T-helper 2 cell (primary cell): ENCODE measurements at places on chromosomes 5 and 9.
A peak's percentile ranks its signal among the peaks of the same experiment; 100 is the strongest.

DNA sequence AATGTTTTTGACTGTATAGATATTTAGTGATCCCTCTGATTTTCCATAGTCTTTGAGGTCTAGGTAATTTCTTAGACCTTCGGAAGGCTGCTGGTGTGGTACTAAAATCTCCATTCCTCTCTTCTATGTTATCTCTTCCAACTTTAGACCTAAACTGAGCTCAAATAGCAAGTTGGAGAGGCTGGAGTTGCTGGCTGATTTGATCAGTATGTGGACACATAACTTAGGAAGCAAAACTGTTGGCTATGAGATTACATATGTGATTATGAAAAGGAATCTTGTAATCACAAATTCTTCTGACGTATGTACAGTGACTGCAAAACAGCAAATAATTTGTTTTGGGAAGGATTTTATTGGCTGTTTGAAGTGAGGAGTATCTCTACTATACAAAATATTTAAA lies 2.1 kb upstream of the SMAD5 start:
- no peak for DNase-seq

DNA sequence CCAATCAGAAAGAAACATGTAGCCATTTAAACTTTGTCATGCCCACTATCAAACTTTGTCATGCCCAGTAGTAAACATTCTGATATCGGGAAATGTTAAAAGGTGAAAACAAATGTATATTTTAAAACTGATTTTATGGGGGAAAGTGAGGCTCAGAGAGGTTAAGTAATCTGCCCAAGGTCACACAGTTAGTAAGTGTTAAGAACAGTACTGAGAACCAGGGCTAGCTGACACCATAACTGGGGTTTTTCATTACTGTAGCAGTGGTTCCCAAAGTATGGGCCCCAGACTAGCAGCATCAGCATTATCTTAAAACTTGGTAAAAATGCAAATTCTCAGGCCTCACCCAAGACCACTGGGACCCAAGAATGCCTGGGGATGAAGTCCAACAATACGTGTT lies 9.9 kb upstream of the FRRS1L start:
- no peak for DNase-seq

DNA sequence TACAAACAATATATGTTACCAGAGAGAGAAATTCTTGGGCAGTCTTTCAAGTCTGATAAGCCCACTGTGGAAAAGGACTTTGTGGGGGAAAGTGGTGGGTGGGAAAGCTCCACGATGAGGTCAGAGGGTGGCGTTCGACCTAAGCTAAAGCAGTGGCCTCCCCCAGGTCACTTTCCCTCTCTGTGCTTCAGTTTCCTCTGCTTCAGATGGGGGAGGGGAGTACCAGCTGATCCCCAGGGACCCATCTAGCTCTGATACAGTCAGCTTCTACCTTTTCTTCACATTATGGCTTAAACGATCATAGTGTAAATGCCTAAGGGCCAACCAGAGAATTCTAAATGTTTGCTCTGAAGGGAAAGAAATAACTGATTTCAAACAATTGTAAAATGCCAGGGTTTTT lies 36.6 kb upstream of the ARSB start:
- no peak for DNase-seq

GRCh38 chr9:133485531-133486260 lies 6.8 kb upstream of the SLC2A6 start:
- DNase-seq: no peak

DNA sequence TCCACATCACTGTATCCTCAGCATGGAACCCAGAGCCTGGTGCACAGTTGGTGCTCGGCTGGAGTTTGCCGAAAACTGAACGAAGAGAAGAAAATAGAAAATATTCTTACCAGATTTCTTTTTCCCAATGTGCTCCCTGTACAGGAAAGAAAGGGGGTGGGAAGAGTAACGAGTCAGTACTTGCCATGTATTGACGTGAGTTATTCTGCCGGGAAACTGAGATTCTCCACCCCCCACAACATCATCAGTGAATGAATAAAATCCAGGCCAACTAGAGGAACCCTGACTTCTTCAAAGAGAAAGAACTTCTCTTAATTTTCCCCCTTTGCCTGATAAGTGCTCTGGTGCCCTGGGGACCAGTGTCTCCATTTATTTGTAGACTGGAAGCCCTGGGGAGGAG lies 80.6 kb downstream of the SH3PXD2B start:
- DNase-seq: no peak

DNA sequence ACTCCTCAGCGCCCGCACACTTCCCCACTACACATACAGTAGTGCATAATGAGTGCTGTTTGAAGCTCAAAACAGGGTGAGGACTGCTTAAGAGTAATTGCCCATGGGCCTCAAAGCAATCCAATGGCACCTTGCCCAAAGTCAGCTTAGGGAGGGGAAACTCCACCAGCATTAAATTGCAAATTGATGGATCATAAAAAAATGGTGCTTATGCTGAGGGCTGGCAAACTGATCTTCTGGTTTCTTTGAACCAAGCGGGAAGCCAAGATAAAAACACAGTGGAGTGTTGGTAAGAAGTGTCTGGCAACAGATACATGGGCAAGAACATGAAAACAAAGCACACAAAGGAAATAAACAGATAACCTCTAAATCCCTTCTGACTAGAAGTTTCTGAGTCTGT lies 28.0 kb downstream of the TLE1 start:
- DNase-seq: no peak

GRCh38 chr9:127179633-127180441 lies 57.4 kb upstream of the ANGPTL2 start:
- DNase-seq: no peak

- DNase-seq: peak; percentile 5
Observed at GRCh38 chr5:80917631-80918030, 42.5 kb upstream of the RASGRF2 start.

GRCh38 chr9:81477669-81478068 lies 211.7 kb downstream of the TLE1 start:
- no peak for DNase-seq

DNA sequence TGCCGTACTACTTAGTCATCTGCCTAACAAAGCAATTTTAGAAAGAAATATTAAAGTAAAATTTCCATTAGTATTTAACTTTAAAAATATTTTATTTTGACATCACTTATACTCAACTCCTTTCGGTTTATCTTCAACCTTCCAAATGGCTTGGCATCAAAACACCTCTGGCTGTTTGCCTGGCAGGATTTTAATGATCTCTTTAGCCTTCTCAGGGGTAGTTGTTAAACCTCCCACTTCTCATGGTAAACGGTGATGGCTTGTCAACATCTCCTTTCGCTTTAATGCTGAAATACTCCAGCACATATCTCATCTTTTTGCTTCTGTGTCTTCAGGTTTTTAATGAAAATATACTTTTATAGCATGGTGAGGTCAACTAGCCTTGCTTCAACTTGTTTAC lies 747.1 kb downstream of the CETN3 start:
- no peak for DNase-seq

DNA sequence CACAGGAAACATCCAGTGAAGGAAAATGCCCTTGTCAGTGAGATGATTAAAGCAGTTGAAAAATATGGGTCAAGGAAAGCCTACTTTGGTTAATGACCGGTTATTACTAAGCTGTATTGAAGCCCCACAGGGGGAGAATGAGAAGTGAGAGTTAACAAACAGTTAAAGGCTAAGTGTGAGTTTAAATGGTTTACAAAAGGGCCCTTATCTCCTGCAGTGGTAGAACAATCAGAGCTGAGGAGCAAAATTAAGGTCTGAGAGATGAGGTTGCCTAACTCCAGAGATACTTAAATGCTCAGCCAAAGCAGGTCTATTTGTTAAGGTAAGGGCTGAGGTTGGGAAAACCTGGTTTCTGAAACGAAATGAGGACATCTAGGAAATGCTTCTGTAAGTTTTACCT lies 75.1 kb upstream of the FER start:
- DNase-seq: no peak

- no peak for DNase-seq
Observed at GRCh38 chr9:117187498-117187897, 227.4 kb downstream of the ASTN2 start.

DNA sequence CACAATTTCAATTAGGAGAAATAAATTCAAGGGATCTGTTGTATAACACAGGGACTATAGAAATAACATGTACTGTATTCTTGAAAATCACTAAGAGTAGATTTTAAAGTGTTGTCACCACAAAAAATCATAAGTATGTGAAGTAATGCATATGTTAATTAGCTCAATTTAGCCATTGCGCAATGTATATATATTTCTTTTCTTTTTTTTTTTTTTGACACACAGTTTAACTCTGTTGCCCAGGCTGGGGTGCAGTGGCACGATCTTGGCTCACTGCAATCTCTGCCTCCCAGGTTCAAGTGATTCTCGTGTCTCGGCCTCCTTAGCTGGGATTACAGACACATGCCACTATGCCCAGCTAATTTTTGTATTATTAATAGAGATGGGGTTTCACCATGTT lies 70.2 kb downstream of the XRCC4 start:
- DNase-seq: no peak

DNA sequence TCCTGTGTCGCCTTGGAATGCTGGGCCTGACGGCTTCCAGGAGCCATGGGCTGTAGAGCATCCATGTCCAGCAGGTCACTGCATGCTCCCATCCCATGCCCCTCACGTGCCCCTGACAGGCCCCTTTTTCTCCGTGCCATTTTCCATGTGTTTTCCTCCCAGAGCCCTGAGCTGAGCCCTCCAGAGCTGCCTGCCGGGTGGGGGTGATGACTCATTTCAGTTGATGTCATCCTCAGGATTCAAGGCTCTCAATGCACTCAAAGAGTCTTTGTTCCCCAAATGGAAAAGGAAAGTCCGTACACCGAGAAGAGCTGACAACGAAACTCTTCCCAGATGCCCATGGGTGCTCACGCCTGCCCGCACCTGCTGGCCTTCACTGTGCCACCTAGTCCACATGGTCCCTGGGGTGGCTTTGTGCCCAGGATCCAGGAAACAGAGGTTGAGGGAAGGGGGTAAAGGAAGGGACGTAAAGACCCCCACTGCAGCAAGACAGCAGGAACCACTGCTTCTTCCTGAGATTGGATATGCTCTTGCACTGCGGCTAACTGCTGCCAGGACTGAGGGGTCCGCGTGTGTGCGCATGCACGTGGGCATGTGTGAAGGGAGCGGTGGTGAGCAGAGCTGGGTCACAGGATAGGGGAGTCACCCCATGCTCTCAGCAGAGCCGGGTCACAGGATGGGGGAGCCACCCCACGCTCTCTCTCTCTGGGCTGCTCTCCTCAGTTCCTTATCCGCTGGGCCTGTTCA lies 27.6 kb downstream of the COL15A1 start:
- DNase-seq: no peak

DNA sequence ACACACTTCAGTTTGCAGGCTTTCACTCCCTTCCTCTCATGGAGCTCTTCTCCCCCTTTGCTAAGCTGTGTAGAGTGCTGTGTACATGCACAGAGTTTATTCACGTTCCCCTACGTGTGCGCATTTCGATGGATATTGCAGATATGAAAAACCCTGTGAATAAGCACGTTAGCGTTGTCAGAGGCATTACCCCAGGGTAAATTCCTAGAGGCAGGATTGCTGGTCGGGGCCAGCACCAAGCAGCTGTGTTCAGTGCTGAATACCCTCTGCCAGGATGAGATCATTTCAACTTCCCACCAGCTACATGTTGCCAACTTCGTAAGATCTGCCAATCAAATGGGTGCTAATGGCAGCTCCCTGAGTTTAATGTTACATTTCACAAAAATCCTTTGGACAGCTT lies 172.3 kb upstream of the PPP1R26 start:
- DNase-seq: no peak

GRCh38 chr9:28921857-28922500 lies 1348.7 kb upstream of the C9orf72 start:
- no peak for DNase-seq

DNA sequence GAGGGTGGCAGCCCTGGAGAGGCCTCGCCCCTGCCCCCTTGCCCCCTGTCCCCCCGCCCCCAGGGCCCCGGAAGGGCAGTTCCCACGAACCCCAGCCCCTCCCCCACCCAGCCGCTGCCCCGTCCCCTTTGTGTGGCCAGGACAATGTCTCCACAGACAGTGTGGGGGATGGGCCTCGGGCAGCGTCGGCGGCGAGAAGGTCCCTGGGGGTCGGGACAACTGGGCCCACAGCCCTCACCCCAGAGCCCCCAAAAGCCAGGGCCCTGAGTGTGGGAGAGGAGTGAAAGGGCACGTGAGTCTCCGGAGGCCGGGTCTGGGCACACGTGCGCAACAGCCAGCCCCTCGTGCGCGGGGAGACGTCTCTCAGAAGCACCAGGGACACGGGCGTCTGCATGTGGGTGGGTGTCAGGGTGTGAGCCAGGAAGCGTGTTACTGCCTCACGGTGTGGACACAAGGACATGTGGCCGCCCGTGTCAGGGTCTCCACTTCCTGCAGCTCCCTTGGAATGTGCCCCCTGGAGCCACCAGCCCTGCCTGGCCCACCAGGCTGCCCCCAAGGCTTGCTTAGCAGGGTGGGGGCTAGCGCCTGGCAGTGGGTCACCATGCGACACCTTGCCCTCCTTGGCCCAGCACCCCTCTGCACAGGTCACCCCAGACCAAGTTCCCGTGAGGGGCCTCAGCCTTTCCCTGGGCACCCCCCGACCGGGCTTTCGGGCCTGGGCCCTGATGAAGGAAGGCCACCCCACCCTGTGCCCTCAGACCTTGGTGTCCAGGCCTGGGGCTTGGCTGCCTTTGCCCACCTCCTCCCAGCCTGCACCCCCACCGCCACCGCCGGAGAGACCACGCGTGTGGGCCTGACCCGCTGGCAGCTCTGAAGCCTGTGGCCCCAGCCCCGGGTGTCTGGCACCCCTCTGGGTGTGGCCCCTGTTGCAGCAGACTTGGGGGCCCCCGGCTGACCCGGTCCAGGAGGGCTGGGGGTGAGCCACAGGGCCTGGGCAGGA lies 12.8 kb upstream of the NRARP start:
- DNase-seq: no peak

DNA sequence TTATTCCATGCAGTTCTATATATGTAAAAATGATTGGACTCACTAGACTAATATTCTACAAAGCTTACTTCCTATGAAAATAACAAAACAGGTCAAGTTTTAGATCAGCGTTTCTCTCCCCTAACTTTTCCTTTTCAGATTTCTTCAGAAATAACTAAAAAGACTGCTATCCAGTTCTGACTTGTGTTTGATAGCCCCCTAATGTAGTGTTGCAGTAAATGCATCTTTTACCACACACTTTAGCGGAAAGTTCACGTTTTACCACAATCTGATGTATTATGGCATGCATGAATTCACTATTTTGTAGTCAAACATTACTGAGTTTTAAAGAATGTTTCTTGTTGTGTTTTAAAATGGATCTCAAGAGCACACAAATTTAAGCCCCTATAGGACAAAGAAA lies 292.7 kb downstream of the RAB3C start:
- DNase-seq: no peak

DNA sequence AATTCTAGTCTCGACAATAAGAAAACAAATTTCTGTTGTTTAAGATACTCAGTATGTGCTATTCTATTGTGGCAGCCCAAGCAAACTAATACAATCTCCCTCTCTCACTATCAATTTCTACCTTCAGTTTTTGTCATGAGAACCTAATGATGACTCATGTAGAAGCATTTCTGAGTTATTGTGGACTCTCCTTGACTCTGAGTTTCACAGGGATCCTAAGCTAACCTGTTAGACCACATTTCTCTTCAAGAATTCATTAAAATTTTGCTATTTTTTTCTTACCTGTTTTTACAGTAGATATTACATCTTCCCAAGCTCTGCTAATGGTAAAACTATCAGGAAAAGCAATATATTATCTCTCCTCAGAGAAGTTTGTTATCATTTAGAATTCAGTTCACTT lies 599.1 kb upstream of the TYRP1 start:
- DNase-seq: no peak

GRCh38 chr5:13187186-13187585 lies 757.3 kb downstream of the DNAH5 start:
- DNase-seq: no peak
